ENCODE measurements at places on chromosomes 16 and 17.

- DNase-seq = no peak
Measured at GRCh38 chr16:85374571-85374872, 238.6 kb upstream of the GSE1 start.

GRCh38 chr17:3723188-3723555, 531 bp upstream of the HASPIN start:
- no peak for DNase-seq

GRCh38 chr17:77375108-77375916, 234.5 kb downstream of the SEC14L1 start:
- DNase-seq = no peak

DNA sequence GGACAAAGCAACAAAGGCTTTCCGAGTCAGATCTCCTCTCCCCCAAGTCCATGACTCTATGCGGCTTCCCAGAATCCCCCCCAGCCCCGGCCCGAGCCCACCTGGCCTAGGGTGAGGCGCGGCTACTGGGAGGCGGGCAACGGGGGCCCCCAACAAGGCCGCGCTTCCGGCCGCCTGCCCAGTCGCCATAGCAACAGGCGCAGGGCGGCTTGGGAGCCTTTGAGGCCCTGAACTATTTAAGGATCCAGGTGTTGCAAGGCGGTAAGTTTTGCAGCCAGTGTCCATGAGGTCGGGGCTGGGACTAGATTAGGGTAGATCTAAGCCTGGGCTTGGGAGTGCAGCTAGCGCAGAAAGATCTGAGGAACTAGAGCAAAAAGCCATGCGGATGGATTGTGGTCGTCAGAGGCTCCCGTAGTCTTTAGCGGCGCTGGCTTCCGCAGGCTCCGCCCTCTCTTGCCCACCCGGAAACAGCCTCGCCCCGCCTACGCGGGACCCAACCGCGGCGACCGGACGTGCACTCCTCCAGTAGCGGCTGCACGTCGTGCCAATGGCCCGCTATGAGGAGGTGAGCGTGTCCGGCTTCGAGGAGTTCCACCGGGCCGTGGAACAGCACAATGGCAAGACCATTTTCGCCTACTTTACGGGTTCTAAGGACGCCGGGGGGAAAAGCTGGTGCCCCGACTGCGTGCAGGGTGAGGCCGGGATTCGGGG, at the start of the genes KIAA0753 and TXNDC17:
KIAA0753 (minus strand) TSS at position 176 of the 711 bp plus-strand sequence. CDS start 5,608 bp downstream, outside the sequence.
TXNDC17 (plus strand) TSS at position 525 of the 711 bp plus-strand sequence; CDS start at position 548, 23 bp downstream.
- peak; percentile 92 for DNase-seq

DNA sequence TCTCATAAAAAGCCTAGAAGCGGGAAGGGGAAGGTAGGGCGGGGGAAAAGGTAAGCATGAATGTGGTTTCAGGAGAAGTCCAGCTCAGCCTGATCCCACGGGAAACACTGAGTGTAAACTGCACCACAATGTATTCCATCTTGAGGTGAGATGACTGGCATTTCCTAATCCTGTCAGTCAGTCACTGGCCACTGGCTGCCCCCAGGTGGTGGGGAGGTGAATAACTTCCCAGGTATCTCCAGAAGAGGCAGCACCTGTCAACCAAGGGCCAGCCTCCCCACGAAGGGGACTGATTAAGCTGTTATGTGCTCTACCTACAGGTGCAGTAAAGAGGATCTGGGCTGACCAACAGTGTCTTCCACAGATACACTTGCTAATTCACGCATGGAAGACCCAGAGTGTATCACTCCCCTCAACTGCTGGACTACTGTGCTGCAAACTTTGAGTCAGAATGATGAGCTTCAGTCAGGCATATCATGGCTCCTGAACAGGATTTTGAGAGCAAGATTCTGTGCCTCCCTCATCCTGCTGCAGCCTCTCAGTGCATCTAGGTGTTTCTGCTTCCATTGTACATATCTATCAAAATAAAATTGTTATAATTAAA, 108.5 kb upstream of the CCL2 start:
- DNase-seq = peak; percentile 71

DNA sequence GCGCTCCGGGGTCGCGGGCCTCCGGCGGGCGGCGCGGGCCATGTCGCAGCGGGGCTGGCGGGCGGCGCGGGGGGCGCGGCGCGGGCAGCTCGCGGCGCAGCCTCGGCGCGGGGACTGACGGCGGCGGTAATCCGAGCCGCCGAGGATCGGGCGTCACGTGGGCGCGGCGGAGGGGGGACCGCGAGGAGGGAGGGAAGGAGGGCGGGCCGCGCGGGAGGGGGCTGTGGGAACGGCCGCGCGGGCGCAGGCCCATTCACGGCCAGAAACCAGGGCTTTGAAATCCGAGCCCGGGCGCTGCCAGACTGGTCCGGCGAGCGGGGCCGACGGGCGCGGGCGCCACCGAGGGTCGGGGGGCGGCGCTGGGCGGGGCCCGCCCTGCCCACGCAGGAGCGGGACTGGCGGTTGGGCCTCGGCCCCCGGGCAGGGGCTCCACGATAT, at the start of gene MTSS2:
MTSS2 (minus strand) TSS at position 116 of the 438 bp plus-strand sequence. CDS start 262 bp downstream, outside the sequence.
- peak; percentile 70 for DNase-seq

- no peak for DNase-seq
Measured at GRCh38 chr17:29557739-29558116, 9.1 kb downstream of the ABHD15 start.

- DNase-seq = peak; percentile 62
Measured at GRCh38 chr17:43372273-43372911, 26.4 kb upstream of the ARL4D start.

- DNase-seq = peak; percentile 66
Measured at GRCh38 chr17:39634384-39634871, 2.5 kb upstream of the STARD3 start.

GRCh38 chr17:11853321-11854151, 143.7 kb downstream of the ZNF18 start:
- no peak for DNase-seq

- DNase-seq = no peak
Measured at GRCh38 chr17:74027444-74027843, 176.0 kb upstream of the RPL38 start.

DNA sequence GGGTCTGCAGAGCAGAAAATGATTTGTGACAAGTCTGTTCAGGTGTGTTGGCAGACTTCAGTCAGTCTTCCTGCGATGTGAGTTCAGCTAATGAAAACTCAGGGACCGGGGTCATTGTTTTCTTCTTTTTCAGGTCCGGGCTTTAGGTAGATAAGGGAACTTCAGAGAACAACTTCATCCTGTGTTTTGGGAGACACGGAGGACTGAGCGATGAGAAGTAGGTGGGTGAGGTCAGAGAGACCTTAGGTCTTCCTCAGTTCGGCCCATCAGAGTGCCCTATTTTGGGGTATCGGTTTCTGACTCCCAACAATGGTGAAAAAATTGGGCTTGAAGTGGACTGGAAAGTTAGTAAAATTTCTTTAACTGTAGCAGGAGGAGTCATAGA, 88.9 kb upstream of the ATF7IP2 start:
- no peak for DNase-seq

- DNase-seq = no peak
Measured at GRCh38 chr16:16052916-16053315, 103.5 kb downstream of the ABCC1 start.

DNA sequence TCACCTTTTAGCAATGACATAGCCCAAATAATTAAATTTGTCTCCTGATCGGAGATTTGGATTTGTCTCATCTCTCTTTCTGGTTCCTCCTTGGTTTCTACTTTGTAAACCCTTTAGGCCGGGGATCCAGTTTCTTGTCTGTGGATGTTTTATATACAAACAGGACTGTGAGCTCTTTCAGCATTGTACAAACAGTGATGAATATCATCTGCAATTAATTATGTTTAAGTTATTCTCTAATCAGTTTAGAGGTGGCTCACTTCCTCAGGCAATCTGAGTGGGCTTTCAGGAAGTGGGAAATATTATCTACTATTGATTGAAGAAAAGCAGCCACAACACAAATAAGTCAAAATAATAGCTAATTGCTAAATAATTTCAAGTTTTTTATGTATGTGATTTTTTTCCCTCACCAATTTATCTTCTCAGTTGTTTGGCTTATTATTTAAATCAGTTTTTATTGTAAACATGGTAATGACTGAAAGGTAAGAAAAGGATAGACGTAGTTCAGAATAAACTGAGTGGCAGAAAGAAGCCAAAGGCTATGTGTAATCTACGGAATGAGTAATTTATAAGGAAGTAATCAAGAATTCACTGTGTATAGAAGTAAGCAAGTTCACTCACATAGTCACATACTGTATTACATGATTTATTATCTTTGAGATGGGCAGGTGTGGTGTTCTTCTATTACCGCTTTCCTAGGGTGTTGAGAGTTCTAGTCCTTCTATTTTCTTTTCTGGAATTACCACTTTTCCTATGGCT, 3.4 kb upstream of the ABCC11 start:
- no peak for DNase-seq

DNA sequence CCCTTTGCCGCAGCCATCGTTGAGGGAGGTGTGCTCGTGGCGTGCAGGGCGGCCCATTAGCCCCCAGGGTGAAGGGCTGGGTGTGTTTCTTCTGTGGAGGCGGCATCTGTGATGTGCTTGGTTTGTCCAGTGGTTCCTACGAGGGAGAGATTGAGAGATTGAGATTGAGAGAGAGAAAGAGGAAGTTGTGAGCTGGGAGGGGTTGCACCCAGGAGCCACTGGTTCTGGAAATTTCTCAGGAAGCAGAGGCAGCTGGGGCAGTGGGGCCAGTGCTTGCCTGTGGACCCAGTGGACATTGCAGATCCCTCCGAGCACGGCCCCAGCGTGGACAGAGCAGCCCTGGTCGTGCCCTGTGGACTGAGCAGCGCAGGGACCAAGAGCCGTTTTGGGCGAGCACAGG, 72.0 kb upstream of the ZNF750 start:
- DNase-seq = peak; percentile 65

DNA sequence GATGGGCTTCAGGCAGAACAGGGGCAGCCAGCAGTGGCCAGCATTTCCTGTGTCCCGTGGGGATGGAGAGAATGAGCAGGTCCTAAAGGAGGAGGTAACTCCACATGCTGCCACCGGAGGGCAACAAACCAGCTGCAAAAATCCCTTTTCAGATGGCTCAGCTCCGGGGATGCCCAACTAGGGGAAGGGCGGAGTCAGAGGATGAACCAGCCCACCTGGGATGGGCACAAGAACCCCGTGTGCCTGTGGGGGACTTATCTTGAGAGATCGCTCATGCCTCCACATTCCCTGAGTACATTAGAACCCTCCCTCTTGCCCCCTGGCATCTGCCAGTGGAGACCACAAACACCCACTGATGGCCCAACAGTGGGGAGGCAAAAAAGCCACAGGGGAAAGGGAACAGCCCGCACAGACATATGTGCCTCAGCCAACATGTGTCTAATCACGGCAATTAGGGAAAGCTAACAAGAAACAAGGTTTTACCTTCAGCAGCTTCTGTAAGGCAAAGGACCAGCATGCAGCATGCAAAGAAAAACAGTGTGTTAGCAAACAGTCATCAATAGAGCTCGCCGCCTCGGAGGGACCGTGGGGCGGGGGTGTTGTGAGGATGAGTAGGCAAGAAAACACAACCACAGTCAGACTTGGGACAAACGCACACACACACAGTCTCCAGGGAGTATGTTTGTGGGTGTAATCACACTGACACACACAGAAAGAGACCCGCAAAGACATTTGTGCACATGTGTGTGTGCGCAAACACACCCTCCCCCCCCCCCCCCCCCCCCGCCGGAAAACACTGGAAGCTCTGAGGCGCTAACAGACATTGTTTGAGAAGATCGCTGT, 64.0 kb downstream of the MYO18A start:
- peak; percentile 54 for DNase-seq

- DNase-seq = no peak
Measured at GRCh38 chr17:36723459-36724025, 122.2 kb downstream of the MRM1 start.

DNA sequence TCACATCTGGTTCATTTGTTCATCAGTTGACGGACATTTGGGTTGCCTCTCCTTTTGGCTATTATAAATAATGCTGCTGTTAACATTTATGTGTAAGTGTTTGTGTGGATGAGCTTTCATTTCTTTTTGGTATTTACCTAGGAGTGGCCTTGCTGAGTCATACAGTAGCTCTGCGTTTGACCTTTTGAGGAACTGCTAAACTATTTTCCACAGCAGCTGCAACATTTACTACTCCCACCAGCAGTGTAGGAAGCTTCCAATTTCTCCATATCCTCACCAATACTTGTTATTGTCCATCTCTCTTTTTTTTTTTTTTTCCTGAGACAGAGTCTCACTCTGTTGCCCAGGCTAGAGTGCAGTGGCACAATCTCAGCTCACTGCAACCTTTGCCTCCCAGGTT, 20.7 kb upstream of the PLCG2 start:
- DNase-seq = no peak

- no peak for DNase-seq
Measured at GRCh38 chr16:67474551-67475455, 6.2 kb downstream of the ATP6V0D1 start.

- no peak for DNase-seq
Measured at GRCh38 chr17:63150490-63150889, 184.5 kb downstream of the TANC2 start.

GRCh38 chr16:65728167-65728566, 606.3 kb upstream of the CDH11 start:
- no peak for DNase-seq

DNA sequence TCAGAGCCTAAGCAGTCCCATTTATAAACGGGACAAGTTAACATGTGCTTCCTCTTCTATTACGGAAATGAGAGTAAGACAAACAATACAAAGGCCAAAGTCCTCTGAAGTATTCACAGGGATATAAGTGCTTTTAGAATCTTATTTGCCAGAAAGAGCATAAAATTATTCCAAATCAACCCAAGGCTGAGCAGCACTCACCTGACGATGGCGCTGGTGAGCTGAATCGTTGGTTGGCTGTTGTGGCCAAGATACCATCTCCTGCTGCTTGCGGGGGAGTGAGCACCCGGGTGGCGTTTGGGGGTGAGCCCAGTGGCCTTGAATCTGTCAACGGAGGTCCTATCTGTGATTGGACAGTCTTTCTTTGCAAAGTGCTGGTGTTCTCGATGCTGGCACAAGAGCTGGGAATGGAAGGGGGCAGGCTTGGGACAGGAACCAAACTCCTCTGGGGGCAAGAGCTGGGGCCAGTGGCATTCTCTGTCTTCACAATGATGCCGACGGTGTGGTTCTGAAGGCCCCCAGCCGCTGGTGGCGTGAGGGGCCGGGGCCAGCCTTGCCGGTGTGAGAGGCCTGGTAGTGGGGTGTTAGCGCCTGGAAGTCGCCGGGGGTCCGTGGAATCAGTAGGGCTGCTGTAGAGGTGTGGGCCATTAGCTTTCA, 9.5 kb upstream of the DHRS13 start:
- DNase-seq = no peak

- no peak for DNase-seq
Measured at GRCh38 chr17:73045724-73046123, 46.8 kb downstream of the SLC39A11 start.

- DNase-seq = no peak
Measured at GRCh38 chr16:1511662-1512569, 18.8 kb downstream of the TELO2 start.
